ENCODE measurements at places on chromosomes 2 and 18.

- DNase-seq = no peak
Measured at GRCh38 chr2:174967691-174968260, 37.4 kb downstream of the CHN1 start.

DNA sequence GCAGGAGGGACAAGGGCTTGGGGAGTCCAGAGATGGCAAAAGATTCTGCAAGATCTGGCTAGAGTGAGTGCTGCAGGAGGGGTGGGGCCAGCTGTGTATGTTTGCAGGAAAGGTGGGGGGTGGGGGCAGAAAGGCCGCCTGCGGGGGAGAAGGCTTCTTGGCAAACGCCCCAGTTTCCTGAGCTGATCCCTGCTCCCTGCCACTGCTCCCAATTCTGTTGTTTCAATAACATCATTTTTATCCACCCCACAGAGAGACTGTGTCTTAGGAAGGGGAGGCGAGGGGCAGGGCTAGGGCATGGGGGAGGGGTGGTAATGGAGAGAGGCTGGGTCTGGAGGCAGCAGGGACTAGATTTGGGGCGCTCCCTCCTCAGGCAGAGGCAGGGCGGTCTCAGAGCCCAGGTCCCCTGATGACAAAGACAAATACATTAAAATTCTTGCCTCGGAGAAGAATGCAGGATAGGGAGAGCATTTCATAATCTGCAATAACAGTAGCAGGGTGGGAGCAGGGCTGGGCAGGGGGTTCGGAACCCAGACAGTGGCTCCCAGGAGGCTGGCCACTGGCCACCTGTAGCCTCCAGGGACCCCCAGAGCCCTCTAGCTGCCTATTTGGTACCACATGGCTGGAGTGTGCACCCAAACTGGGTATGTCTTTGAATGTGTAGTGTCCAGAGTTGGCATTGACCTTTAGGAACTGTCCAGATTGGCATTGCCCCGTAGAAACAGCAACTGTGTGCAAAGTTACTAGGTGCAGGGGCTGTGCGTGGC, 2.1 kb upstream of the WNT6 start:
- DNase-seq = no peak

DNA sequence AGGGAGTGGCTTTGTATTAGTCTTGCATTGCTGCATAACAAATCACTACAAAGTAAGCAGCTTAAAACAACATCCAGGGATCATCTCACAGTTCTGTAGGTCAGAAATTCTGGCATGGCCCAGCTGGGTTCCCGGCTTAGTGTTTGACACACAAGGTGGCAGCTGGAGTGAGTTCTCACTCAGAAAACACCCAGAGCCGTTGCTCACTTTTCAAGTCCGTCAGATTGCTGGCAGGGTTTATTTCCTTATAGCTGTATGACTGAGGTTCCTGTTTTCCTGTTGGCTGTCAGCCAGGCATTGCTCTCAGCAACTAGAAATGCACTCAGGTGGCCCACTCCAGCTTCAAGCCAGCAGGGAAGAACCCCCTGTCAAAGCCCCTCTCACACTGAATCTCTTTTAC, 324.1 kb downstream of the CCDC178 start:
- no peak for DNase-seq

- no peak for DNase-seq
Measured at GRCh38 chr2:160651416-160652200, 158.0 kb upstream of the RBMS1 start.

DNA sequence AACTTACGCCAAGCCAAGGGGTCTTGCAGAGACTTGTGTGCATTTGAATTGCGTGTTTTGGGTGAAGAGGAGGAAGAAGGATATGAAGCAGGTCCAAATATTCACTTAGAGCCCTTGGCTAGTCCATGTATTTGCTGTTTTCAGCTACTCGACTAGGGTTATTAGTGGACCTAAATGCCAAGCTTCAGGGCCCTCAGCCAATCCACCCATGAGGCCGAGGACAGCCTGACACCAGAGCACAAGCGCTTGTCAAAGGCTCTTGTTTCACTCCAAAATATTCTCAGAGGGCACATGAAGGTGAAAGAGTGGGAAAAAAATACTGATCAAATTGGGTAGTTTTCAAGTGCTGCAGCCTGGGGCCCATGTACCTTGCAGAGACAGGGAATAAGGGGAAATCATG, 174.8 kb upstream of the ACAA2 start:
- no peak for DNase-seq

- no peak for DNase-seq
Measured at GRCh38 chr2:45585267-45585861, 25.7 kb downstream of the SRBD1 start.

GRCh38 chr2:76668279-76668678, 853.9 kb downstream of the LRRTM4 start:
- DNase-seq = no peak

Data from stimulated activated naive CD4-positive, alpha-beta T cell treated with Interleukin-2 at 50 U/mL for 16 hours (primary cell).